ENCODE measurements at places on chromosomes 4 and X. TPM values are rescaled to one million over a fixed set of nuclear protein-coding genes. Genes with fewer than 3 reads are reported as not detected.

Gene SLC25A14
- total RNA-seq, result 12.5 TPM

Gene DCHS2
- total RNA-seq, result 0.47 TPM

Gene S100G
- total RNA-seq, result not detected

Gene COX7B2
- not detected for total RNA-seq

Gene SPOCK3
- total RNA-seq, result 0.25 TPM

Gene CCKAR
- not detected for total RNA-seq

Gene SMARCA1
- 34.7 TPM for total RNA-seq

Gene TEX11
- total RNA-seq, result 0.28 TPM

Gene BTC
- total RNA-seq, result 6.0 TPM

Gene RGN
- total RNA-seq, result 11.9 TPM

Gene EDA2R
- total RNA-seq, result 2.5 TPM

Gene GPR143
- 8.2 TPM for total RNA-seq

Gene ADH7
- total RNA-seq, result not detected

Gene MAGEA2
- not detected for total RNA-seq

Gene ALB
- 0.19 TPM for total RNA-seq

Gene SUPT20HL2
- not detected for total RNA-seq

Gene DCAF8L2
- not detected for total RNA-seq

Gene USP9X
- total RNA-seq, result 86.8 TPM

Gene TIGD2
- 9.1 TPM for total RNA-seq

Gene DCX
- total RNA-seq, result 0.09 TPM

Gene TEX13D
- total RNA-seq, result not detected

Gene MTCP1
- total RNA-seq, result 23.8 TPM

Gene WNK3
- 5.6 TPM for total RNA-seq

Gene STPG2
- total RNA-seq, result 1.1 TPM

All from kidney (tissue), 22 donors.